ENCODE measurements at places on chromosomes 7 and 10. TPM values are rescaled to one million over a fixed set of nuclear protein-coding genes. Genes with fewer than 3 reads are reported as not detected.

C10orf53 gene
- total RNA-seq: not detected

DNA sequence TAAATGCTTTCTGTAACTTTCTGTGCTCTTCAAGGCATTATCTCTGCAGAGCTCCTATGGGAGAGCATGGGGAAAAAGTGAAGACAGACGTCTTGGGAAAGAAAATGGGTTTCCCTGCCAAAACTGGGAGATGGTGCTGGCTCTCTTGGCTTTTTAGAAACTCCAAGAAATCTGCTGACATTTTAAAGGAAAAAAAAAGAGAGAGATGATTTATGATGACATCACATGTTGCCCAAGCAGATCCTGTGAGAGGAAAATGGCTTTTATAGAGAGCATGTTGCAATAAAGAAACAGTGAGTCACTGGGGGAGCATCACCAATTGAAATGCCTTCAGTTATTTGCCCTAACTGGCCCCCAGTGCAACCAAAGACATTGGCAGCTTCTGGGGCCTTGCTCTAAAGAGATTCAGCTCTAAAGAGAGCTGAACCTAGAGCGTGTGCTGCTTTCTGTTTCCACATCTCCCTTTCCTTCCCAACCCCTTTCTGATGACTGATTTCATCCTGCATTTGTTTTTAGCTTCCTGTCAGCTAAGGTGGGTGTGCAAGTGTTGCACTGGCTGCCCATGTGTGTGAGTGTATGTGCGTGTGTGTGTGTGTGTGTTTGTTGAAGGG lies 37.7 kb downstream of the LRMDA start:
- DNase-seq: no peak

HSPA14 gene
- total RNA-seq: 12.1 TPM

ANXA8 gene
- total RNA-seq: not detected

Data from mesenteric fat pad (tissue), 1 donor.